Effector CD8-positive, alpha-beta T cell (primary cell): ENCODE measurements at places on chromosomes 7 and 10.

DNA sequence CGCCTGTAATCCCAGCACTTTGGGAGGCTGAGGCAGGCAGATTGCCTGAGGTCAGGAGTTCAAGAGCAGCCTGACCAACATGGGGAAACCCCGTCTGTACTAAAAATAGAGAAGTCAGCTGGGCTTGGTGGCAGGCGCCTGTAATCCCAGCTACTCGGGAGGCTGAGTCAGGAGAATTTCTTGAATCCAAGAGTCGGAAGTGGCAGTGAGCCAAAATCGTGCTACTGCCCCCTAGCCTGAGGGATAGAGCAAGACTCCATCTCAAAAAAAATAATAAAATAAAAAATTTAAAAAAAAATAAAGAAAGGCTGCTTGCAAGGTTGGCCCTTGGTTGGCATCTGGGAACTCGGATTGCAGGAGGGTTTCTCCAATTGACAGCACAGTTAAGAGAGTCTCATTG, 221.6 kb downstream of the DGKI start:
- no peak for DNase-seq

GRCh38 chr7:99079104-99079503, 64.8 kb downstream of the SMURF1 start:
- no peak for DNase-seq

DNA sequence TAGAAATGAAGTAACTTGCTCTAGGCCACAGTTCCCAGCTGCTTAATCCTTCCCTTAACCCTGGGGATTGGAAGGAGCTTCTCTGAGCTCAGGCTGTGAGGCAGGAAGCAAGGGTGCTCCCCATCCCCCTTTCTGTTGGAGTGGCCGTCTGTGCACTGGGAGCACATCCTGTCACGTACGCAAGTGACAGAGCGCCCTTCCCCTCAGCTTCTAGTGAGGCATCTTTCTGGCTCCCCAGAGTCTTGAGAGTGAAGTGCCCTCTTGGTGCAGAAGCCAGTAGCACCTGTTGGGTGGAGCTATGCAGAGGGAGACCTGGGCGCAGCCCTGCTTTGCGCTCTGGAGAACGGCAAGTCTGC, 47.8 kb downstream of the SHH start:
- no peak for DNase-seq

- DNase-seq, result no peak
These were observed 365.7 kb downstream of the DNAJB6 start for GRCh38 chr7:157702311-157703023.

DNA sequence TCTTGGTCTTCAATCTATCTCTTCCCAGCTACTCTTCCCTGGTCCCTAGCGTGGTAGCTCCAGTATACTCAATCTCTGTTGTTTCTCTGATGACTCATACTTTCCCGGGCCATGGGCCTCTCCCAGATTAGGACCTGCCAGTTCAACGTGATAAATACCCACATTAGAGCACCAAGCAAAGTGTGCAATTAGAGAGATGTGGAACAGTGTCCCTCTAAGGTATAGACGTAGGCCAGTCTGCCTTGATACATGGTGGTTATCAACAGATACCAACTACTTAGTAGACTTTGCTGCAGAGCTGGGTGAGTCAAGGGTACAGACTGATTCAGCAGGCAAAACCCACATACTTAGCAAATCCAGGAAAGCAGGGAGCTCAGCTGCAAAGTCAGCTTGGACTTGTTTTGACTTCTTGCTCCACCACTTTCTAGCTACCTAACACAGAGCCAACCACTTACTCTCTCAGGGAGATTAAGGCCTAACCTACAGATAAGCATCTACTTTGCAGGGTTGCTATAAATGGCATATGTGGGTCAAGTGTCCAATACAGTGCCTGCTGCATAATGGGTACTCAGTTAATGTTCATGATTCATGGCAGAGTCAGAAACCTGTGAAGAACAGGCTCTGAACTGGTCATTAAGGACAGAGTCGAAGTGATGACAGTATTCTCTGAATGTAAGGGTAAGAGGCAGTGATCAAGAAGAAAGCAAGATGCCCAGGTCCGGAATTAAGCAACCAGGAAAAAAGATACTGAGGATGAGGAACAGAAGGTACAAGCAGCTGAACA, 176.1 kb downstream of the CHN2 start:
- DNase-seq, result no peak

- DNase-seq, result no peak
These were observed 22.9 kb downstream of the DLD start for GRCh38 chr7:107913851-107914250.

- no peak for DNase-seq
These were observed 48.1 kb upstream of the WNT16 start for GRCh38 chr7:121280656-121281055.

GRCh38 chr7:127250312-127251035, 2.3 kb downstream of the GRM8 start:
- DNase-seq, result no peak

GRCh38 chr7:101947899-101948298, 130.5 kb downstream of the CUX1 start:
- no peak for DNase-seq

DNA sequence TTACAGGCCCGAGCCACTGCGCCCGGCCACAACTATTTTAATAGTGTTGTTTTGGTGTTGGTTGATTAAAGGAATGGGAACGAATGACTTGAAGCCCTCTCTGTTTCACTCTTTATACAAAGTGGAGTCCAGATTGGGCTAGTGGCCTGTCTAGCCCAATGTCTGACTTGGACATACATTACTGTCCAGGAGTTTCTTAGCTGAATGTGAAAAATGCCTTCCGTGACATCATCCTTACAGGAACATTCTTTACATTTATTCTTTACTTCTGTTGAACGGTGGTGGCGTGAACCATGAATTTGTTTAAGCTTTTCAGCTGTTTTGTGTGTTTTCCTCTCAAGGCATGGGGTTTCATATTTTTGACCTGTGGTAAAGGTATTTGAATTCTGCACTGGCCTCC, 67.9 kb downstream of the DAGLB start:
- DNase-seq, result no peak

DNA sequence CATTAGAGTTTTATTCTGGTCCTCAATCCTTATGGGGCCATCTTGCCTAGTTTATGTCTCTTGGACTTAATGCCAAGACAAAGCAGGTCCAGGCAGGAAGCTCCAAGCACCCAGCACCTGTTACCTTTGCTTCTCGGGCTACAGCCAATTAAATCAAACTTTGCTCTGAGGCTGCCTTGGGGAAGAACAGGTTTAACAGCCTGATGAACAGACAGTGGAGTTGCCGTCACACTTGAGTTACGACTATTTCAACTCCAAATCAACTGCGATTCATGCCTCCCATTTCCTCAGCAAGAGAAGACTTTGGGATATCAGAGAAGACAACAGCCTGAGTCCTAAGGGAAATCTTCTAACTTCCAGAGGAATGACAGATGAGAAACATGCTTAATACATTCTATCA, 62.2 kb downstream of the XPNPEP1 start:
- no peak for DNase-seq

GRCh38 chr10:102850025-102850518, 4.0 kb upstream of the BORCS7 start:
- no peak for DNase-seq

DNA sequence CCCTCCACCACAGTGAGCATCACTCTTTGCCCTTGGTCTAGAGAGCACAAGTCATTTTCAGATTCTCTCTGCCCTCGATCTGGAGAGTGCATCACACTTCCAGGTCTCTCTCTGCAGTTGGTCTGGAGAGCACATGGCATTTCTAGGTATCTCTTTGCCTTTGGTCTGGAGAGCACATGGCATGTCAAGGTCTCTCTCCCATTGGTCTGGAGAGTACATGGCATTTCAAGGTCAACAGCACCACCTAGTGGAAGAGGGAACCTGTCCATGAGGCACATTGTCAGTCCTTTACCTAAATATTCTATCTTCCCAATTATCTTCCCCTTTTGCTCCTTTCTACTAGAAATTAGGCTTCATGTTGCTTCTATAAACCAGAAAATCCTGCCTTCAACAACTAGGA, 1139.4 kb downstream of the XPNPEP1 start:
- DNase-seq, result no peak

- DNase-seq, result no peak
These were observed 272.6 kb downstream of the FGFR2 start for GRCh38 chr10:121325490-121326231.

- DNase-seq, result no peak
These were observed 78.7 kb downstream of the NKX6-2 start for GRCh38 chr10:132707121-132707775.

DNA sequence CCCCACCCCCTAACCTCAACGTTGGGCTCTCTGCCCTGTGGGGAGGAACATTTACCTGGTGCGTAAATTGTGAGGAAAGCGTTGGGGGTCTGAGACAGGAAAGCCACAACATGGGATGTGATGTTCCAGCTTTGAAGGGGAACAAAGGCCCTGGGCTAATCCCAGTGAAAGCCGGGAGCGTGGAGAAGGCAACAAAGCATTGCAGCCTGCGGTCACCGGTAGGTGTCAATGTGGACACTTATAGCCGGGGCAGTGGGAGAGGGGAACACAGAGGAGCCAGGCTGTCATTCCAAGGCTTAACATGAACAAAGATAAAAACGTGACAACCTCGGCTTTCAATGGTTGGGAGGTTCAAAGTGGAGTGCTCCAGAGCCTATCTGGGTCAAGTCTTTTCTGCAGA, 12.7 kb downstream of the PTF1A start:
- DNase-seq, result no peak

GRCh38 chr10:73906524-73907447, 4.1 kb upstream of the PLAU start:
- no peak for DNase-seq

GRCh38 chr10:133489816-133490588, 36.3 kb downstream of the SCART1 start:
- DNase-seq, result no peak

DNA sequence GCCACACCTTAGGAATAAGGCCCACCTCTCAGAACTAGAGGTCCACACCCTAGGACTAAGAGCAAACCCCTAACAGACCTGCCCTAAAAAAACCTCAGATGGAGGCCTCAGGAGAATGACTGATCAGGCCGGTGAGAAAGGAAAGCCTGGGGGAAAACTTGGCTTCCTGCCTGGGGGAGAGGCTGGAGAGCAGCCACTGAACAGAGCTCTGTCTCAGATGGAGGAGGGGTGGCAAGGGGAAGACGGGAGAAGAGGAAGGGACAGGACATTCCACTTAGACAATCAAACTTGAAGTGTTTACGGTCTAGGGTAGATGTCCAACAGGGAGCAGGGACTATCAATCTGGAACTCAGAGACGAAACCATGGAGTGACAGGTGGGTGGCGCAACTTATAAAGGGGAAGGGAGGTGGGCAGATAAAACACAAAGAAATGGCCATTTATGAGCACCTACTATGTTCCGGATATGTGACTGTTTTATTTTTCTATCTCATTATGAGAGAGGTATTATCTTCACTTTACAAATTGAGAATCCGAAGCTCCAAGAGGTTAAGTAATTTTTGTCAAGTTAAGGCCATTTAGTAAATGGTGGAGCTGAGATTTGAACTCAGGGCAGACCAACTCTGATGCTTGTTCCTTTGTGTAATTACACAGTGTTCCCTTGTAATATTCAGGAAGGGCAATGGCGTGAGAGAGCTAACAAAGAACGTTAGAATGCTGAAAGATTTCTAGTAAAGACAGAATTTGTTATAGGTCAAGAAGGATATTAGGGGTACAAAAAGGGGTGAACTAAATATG, 82.6 kb downstream of the DNMBP start:
- DNase-seq, result no peak

DNA sequence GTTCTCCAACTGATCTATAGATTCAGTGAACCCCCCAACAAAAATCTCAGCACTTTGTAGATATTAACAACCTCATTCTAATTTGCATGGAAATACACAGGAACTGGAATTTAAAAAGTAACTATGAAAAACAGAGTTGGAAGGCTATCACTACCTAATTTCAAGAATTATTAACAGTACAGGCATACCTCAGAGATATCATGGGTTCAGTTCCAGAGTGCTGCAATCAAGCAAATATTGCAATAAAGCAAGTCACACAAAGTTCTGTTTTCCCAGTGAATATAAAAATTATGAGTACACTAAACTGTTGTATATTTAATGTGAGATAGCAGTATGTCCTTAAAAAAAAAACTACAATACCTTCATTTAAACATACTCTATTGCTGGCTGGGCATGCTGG, 78.5 kb downstream of the LARP4B start:
- DNase-seq, result no peak

DNA sequence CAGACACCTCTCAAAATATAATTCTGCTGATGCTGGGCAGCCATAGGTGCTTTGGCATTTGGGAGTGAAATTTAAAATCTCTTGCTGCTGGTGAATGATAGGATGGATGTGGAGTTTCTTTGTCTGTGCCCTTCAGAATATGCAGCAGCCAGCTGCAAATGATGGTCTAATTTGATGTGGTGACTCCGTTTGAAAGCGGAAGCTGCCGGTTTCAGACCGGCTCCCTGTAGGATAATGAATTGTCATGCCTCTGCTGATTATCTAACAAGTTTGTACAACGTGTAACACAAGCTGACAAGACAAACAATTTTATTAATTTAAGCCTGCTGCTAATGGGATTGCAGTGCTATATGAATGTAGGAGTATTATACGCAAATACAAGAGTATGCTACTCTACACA, 103.5 kb downstream of the SND1 start:
- no peak for DNase-seq

GRCh38 chr7:94355454-94355853, 39.2 kb upstream of the COL1A2 start:
- DNase-seq, result no peak
